Activated T-cell treated with anti-CD3 and anti-CD28 coated beads, Interleukin-2, amount 50 U/mL, for 48 hours (primary cell): ENCODE measurements at places on chromosomes 16 and 17.

DNA sequence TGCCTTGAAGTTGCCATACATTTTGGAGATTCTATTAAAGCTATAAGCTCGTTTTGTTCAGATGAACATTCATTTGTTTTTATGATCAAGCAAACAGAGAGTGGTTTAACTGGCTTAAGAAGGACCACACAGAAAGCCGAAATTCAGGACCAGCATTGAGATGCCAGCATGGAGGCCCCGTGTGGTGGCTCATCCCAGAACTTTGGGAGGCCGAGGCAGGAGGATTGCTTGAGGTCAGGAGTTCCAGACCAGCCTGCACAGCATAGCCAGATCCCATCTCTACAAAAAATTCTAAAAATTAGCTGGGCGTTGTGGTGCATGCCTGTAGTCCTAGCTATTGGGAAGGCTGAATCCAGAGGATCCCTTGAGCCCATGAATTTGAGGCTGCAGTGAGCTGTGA, 45.9 kb upstream of the KIFC3 start:
- no peak for DNase-seq

DNA sequence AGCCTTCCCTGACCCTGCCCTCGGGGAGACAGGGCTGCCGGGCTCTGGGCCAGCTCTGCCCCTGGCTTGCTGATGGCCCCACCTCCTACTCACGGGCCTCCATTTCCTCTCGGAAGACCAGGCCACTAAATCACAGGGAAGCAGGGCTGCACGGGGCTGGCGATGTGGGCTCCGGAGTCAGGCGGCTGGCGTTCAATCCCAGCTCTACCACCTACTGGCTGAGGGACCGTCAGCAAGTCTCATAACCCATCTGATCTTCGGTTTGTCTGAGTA, 113.4 kb downstream of the AMFR start:
- no peak for DNase-seq

DNA sequence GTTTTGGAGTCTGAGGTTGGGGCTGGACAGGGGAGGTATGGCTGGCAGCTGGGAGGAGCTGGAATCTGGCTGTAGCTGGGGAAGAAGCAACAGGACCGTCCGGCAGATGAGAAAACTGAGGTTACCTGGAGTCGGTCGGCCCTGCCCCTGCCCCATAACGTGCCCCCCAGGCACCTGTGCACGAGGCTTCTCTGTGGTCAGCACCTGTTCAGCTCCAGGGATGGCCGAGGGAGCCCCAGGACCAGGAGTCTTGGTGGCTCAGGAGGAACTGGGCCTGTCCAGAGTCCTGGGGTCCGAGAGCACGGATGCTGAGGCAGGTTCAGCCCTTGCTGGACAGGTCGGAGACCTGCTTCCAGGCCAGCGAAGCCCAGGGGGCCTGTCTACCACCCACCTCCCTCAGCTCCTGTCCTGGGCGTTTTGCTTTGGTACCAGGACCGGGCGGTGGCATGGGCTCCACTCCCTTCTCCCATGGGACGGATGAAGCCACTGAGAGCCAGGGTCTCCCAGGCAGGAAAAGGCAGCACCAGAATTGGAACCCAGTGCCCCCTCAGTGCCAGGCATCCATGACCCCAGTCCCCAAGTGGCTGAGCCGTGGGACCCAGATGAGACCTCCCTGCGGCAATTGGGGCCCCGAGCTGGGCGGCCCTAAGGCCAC, 17.1 kb upstream of the CBFA2T3 start:
- no peak for DNase-seq

GRCh38 chr17:607361-608147, 107.1 kb downstream of the VPS53 start:
- DNase-seq: no peak

DNA sequence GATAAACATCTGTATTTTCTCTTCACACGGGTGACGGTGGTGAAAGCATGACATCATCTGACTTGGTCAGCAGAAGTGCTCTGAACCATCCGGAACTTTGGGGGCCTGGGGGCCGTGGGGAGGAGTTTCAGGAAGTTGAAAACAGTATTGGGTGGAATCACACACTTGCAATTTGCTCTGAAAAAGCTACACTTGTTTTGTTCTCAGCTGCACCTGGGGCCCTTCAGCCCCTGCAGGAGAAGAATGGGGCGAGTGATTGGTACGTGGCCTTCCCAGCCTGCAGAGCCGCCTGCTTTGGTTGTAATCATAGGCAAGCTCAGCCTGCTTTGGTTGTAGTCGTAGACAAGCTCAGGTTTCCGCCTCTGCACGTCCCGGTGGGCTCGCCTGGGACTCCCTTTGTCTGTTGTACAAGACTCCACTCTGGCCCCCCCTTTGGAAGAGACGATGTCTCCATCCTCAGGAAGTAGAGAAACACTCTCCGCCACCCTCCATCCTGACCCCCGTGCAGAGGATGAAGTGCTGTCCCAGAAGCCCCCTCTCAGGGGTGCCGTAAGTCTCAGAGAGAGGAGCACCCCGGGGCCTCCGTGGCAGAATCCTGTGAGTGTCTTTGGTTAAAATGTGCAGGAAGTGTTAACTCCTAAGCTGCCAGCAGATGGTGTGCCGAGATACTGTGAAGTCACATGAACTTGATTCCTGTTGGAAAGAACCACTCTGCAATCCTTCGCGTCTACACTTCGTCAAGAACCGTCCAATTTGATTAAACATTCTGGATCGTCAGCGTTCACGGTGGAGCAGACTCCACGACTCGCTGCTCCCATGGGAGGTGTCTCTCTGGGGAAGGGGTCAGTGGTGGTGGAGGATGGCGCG, 5.4 kb downstream of the BANP start:
- peak; percentile 81 for DNase-seq

GRCh38 chr16:86093801-86094750, 195.1 kb downstream of the IRF8 start:
- DNase-seq: no peak

- no peak for DNase-seq
Observed at GRCh38 chr16:70407811-70408274, 31.1 kb downstream of the ST3GAL2 start.
